BE2C (cell line): ENCODE measurements at places on chromosomes 11 and 22.

GRCh38 chr22:45201678-45202332, 38.1 kb downstream of the NUP50 start:
- DNase-seq: no peak

GRCh38 chr22:47354668-47355387, 592.4 kb downstream of the TBC1D22A start:
- DNase-seq: no peak

- DNase-seq: peak; percentile 86
These were observed 224.0 kb upstream of the NARS2 start for GRCh38 chr11:78798663-78799062.

- DNase-seq: no peak
These were observed 22.1 kb upstream of the MMP7 start for GRCh38 chr11:102552447-102553194.
